ENCODE measurements at places on chromosomes 12 and 14.

DNA sequence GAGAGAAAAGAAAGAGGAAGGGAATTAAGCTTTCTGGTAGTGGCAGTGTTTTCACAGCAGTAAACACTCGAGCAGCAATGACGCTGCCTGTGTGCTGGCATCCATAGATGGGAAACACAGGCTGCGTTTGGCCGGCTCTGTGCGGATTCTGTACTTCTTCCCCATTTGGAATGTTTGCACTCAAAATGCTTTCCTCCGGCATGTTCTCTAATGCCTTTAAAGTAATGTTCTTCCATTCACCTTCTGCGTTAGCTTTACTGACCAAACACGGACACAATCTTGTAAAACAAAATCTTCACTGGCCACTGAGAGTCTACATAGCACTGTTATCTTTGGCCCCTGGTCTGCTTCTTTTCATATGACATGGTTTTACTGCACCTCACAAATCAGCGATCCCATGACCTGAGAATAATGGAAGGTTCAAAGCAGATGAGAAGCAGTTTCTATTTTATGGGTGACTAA is 31.4 kb downstream of the DCP1B start:
- DNase-seq = peak; percentile 22

GRCh38 chr12:27236498-27236897 is 7.6 kb upstream of the STK38L start:
- DNase-seq = peak; percentile 67

DNA sequence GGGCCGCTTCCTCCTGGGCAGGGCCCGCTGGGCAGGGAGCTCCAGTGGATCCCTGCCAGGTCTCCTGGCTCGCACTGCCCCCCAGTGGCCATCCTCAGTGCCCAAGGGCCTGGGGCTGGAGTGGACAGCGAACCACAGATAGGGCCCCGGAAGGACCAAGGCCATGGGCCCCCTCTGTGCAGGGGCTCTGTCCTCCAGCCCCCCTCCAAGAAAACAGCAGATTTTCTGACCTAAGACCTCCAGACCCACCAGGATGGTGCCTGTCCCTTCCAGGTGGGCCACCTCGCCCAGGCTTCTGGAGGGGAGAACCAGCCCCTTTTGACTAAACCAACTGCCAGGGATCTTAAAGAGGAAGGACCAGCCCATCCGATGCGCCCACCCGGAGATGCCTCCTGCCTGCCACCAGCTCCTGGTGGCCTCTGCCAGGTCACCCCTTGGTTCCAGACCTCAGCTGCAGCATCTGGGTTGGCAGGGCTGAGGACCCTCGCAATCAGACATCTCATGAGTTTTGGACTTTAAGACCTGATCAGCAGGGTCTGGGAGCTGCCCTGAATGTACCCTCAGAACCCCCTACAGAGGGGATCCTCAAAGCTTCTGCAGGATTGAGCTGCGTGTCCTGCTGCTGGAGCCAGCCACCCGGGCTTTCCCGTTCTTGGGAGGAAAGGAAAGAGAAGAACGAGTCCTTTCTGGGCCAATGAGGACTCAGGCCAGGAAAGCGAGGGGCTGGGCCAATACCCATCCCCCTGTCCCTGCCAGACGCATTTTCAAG is 325.8 kb upstream of the DIO3 start:
- peak; percentile 62 for DNase-seq

GRCh38 chr12:112839386-112839972 is 47.9 kb downstream of the RPH3A start:
- peak; percentile 98 for DNase-seq

GRCh38 chr14:81454572-81455218 is 54.6 kb upstream of the STON2 start:
- no peak for DNase-seq

DNA sequence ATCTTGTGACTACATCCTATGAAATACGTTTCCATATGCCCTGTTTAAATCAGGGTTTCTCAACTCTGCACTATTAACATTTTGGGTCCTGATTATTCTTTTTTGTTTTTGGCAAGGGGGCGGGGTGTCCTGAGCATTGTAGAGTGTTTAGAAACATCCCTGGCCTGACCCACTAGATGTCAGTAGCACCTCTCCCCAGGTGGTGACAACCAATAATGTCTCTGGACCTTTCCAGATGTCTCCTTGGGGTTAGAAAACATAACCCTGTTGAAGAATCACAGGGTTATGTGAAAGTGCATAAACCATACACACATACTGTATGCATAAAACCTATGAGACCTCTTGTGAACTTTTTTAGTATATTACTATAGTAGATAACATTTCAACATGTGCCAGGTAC is 1.4 kb downstream of the ACAD10 start:
- peak; percentile 29 for DNase-seq

All from ELR (cell line).